Fibroblast of skin of left biceps (primary cell): ENCODE measurements at places on chromosomes 4 and X.
A peak's percentile ranks its signal among the peaks of the same experiment; 100 is the strongest.

DNA sequence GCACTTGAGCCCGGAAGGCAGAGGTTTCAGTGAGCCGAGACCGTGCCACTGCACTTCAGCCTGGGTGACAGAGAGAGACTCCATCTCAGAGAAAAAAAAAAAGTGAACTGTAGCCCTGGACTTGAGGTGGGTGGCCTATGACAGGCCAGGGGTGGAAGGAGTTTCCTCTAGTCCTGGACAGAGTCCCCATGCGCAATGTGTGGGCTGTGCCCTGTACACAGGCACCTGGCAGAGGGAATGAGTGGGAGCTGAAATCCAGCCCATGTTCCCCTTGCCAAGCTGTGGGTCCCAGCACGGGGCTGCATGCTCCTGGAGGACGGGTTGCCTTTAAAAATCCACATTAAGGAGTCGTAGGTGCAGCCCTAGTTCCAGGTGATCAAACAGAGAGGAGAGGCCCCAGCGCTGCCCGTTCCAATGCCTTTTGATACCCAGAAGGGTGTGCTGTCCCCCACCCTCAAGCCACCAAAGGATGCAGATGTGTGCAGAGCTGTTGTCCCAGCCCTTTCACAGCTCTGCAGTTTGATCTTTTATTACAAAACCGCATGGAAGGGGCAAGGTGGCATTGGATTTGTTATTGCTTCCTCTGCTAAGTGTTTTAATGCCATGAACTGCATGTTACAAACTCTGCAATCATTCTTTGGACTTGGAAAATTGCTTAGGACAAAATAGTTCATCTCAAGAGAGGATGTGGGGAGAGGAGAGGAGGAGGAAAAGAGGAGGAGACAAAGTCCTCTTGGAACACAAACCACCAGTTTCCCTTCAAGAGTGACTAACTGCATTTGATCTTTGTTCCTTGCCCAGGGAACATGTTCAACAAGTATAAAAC lies 38.0 kb upstream of the PDK3 start:
- DNase-seq, result no peak

DNA sequence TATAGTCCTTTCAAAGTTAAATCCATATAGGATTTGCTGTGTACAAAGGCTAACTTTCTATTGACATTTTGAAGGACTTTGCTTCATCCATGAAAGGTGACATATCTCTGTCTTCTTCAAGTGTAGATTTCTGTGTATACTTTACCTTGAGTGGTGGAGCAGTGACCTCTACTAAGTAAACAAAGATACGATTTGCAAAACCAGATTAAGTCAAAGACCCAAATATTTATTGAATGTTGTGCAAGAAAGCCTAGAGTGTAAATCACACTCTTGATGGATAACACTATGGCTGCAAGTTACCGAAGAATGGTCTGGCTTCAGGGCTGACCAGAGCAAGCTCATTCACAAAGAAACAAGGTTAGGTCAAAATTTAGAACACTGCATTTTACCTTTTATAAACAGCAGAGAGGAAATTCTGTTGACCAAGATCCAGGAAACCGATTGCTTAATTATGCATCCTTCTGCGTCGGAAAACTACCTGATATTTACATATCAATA lies 5.4 kb upstream of the FGG start:
- DNase-seq, result no peak

GRCh38 chr4:12729384-12729783 lies 754.8 kb downstream of the RAB28 start:
- DNase-seq, result no peak

GRCh38 chr4:25760048-25760447 lies 102.7 kb downstream of the SEL1L3 start:
- DNase-seq, result no peak

GRCh38 chrX:630612-631496 lies at the start of gene SHOX:
Gene SHOX, plus strand, starts transcription at chrX:630791. Its CDS starts 107 bp downstream, at chrX:630898.
- peak; percentile 28 for DNase-seq

DNA sequence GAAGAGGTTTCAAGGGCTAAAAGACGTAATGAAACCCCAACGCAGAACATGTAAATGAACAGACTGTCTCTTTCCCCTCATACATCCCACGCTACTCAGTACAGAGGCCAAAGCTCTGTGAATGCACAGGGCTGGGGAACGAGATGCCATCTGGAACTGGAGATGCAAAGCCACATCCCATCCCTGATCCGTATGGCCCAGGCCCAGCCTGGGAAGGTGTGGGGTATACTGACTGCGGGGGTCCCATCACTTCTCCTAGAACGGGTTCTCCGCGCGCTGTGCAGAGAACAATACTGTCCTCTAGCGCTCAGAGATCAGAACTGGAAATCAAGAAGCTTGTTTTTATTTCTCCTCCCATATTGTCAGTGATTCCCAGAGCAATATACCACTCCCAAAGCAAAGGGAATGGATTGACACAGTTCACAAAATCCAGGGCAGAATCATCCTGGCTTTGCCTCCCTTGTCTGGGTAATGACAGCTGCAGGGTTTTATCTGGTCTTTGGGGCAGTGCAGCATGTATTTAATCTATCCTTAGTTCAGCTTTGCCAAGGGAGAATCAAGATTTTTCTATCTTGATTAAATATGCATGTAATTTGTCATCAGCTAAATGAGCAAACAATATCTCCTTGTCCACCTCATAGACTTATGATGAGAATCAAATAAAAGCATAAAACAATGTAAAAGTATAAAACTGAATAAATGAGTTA lies 47.3 kb upstream of the TLR3 start:
- DNase-seq, result peak; percentile 8

DNA sequence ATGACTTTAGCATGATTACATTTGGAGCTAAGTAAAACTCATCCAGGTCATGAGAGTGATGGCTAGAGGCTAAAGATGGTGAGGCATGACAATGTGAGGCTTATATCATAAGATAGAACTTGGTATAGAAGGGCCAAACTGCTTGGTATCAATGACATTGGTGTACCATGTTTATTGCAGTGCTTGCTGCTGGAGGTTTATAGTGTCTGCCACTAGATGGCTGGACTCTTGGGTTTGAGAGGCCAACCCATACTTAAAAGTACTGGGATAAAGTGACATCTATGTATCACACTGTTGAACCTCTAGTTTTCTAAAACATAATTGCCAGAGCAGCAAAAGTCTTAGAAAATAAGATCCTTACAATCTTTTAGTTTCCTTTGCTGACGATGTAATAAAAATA lies 83.0 kb upstream of the TACR3 start:
- DNase-seq, result no peak
